Activated naive CD8-positive, alpha-beta T cell treated with anti-CD3 and anti-CD28 coated beads, Interleukin-2, amount 50 U/mL, for 24 hours (primary cell): ENCODE measurements at places on chromosomes 3 and 15.

DNA sequence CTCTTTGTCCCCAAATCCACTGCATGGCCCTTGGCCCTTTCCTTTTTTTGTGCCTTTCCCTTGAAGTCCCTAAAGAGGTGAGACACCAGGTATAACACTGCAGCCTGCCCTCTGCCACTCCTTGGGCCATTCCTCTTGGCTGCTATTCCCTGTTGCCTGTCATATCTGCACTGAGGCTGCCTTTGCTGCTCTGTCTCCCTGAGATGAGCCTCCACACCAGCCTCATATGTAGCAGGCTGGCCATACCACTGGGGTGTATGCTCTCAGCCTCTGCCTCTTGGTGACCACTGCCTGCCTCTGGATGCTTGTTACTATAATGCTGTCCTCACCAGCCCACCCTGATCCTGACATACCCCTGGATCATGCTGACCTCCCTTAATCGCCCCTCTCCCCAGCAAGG lies 252.0 kb downstream of the CLSTN2 start:
- DNase-seq = no peak

GRCh38 chr3:173502983-173503568 lies 105.5 kb downstream of the NLGN1 start:
- no peak for DNase-seq

GRCh38 chr3:110344897-110345767 lies 726.5 kb upstream of the NECTIN3 start:
- DNase-seq = no peak

DNA sequence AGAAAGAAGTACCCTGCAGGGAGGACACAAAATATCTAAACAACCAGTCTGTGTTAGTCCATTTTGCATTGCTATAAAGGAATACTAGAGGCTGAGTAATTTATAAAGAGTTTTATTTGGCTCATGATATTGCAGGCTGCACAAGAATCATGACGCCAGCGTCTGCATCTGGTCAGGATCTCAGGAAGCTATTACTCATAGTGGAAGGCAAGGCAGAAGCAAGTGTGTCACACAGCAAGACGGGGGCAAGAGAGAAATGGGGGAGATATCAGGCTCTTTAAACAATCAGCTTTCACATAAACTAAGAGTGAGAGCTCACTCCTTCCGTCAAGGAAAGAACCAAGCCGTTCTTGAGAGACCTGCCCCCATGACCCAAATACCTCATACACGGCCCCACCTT lies 614.8 kb downstream of the ZIC1 start:
- no peak for DNase-seq

- DNase-seq = no peak
Measured at GRCh38 chr15:63595688-63596087, 1.5 kb upstream of the FBXL22 start.

DNA sequence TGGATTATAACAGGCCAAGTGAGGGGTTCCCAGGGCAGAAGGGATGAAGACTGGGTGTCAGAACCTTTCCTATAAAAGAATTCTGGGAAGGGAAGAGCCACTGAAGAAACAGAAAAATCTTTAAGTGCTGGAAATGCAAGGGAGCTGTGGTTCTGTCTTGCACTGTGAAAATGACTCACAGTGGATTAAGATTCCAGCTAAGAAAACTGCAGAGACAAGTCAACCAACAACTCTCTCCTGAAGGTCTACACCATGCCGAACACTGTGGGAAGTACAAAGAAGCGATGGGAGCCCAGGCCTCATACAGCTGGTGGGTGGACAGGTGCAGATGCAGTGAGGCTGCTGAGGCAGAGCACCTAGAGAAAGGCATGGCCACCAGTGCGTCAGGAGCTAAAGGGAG lies 27.7 kb downstream of the ZDHHC3 start:
- DNase-seq = no peak

GRCh38 chr15:27847775-27848710 lies 251.1 kb downstream of the OCA2 start:
- DNase-seq = no peak

- DNase-seq = no peak
Measured at GRCh38 chr3:11610044-11610671, 33.6 kb downstream of the VGLL4 start.

- DNase-seq = no peak
Measured at GRCh38 chr15:67138891-67139855, 73.8 kb downstream of the SMAD3 start.

GRCh38 chr3:196677353-196677752 lies 34.7 kb downstream of the CEP19 start:
- no peak for DNase-seq

- DNase-seq = peak; percentile 4
Measured at GRCh38 chr15:31396881-31397560, 70.4 kb downstream of the KLF13 start.

GRCh38 chr3:143037867-143038266 lies 36.5 kb downstream of the U2SURP start:
- DNase-seq = no peak
